ENCODE measurements at places on chromosomes 11 and 22.

GRCh38 chr11:131038597-131038996, 122.3 kb upstream of the SNX19 start:
- DNase-seq, result no peak

GRCh38 chr11:108223348-108224149, 682 bp downstream of the ATM start:
- no peak for DNase-seq

- no peak for DNase-seq
These were observed 33.0 kb downstream of the DKK3 start for GRCh38 chr11:11975201-11976092.

DNA sequence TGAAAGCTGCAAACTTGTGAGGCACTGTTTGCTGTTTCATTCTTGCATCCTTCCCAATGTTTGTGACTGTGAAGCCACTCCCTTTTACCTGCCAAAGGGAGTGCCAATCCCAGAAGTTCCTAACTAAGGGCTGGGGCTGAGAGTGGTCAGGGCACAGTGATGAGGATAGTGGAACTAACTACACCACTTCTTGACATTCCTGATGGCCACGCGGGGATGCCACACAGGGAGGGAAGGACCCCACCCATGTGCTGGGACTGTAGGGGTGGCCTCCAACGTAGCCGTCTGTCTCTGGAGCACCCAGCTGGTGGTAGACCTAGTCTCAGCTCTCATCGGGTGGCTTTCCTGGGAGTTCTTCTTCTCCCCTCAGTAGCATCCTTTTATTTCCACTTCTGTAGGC, 335.5 kb downstream of the CADM1 start:
- no peak for DNase-seq

GRCh38 chr22:41906822-41907221, 8.1 kb downstream of the SHISA8 start:
- DNase-seq, result no peak

- peak; percentile 95 for DNase-seq
These were observed at the start of the genes C11orf71 and RBM7 for GRCh38 chr11:114400216-114400914. TSS of gene C11orf71 (minus strand) at chr11:114400511. CDS start at chr11:114400331, 180 bp downstream. TSS of gene RBM7 (plus strand) at chr11:114400666. CDS start at chr11:114400672, 6 bp downstream.

DNA sequence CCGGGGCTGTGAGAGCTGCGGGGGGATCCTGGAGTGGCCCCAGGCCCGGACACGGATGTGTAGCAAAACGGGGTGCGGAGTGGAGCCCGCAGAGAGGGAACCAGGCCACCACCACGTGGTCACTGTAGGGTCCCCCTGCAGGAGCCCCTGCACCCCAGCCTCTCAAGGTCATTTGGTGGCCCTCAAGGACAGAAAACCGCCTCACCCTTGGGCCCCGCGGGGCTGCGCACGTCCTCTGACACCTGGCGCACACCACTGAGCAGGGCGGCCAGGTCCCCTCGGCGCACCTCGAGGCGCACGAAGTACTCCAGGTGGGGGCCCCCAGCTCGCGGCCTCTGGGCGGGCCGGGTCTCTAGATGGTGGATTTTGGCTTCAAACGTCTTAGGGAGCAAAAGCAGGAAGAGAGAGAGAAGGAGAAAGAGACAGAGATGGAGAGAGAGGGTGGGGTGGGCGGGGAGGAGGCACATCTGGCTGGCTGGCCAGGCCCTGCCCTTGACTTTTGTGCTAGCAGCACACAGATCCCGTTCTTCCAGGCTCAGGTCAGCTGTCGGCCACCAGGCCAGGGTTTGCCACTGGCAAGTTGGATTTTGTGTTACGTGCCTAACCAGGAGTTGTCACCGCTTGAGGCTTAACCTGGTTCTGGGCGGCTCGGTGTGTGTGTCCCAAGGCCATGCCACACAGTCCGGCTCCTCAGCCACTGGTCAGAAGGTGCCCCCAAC, 3.2 kb downstream of the TH start:
- DNase-seq, result no peak

Measured in putamen (tissue), 1 donor.